CD4-positive, alpha-beta T cell treated with Interleukin-15 for 4 hours (primary cell): ENCODE measurements at places on chromosomes 1 and 21.

DNA sequence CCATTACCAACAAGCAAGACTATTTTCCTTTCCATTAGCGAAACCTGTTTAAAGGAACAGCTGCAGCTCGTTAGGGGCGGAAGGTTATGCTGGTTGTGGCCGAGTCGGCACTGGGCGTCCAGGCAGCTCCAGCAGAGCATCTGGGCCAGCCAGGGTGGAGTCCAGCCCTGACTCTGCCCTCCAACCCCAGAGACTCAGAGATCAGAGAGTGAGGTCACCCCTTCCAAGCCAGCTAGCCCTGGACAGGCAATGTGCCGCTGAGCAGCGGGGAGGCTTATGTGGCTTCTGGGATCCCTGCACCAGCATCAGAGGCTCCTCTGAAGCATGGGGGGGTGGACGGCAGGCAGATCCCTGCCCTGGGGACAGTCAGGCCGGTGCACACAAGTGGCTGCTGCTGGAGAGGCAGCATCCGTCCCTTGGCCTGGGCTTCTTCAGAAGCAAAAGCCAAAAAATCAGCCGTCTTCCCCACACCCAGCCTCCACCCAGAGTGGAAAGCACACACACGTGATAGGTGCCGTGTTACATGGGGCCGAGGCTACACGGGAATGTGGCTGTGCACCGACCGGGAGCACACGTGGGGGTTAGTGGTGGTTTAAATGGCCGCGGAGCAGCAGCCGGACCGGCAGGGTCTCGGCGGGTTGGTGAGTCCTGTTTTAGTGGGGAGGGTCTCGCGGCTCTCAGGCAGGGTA lies 30.1 kb downstream of the SLC66A1 start:
- no peak for DNase-seq

GRCh38 chr1:31690921-31691320 lies 12.9 kb downstream of the COL16A1 start:
- DNase-seq = no peak

- DNase-seq = no peak
Measured at GRCh38 chr1:43572538-43572937, 41.9 kb downstream of the PTPRF start.

DNA sequence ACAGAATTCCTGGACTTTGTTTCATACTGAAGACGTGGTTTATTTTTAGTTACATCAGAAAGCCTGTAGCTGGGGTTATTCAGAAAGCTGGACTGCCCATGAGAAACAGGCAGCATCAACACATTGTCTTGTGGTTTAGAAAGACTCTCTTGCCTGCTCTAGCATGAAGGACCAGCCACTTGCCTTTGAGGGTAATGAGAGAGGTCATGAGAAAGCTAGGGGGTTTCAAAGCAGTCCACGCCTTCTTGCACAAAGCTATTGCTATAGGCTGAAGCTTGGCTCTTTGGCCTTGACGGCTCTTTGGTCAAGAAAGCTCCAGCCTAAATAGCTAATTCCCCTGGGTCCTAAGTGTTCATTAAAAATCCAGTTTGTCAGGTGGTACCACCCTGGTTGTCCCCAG lies 208.1 kb downstream of the PRDM2 start:
- DNase-seq = no peak

GRCh38 chr1:54159733-54160316 lies 7.0 kb upstream of the CDCP2 start:
- DNase-seq = no peak

- DNase-seq = no peak
Measured at GRCh38 chr1:229440851-229441537, 7.1 kb upstream of the ACTA1 start.

- DNase-seq = peak; percentile 13
Measured at GRCh38 chr1:89356658-89357400, 7.0 kb upstream of the GBP6 start.

- no peak for DNase-seq
Measured at GRCh38 chr1:28578696-28579218, 13.3 kb upstream of the RAB42 start.

DNA sequence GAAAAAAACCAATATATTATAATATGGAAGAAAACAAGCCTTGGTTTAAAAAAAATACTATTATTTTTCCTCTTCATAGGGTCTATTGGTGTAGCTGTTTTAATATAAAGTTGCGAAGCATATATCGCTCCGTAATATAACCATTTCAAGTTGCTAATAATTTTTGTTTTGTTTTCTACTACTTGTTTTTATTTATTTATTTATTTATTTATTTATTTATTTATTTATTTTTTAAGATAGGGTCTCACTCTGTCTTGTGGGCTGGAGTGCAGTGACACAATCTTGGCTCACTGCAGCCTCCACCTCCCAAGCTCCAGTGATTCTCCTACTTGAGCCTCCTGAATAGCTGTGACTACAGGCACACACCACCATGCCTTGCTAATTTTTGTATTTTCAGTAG lies 46.4 kb downstream of the PRDM2 start:
- no peak for DNase-seq

- no peak for DNase-seq
Measured at GRCh38 chr1:167706931-167707877, 14.6 kb upstream of the MPZL1 start.

- no peak for DNase-seq
Measured at GRCh38 chr1:41672173-41672572, 187.7 kb upstream of the EDN2 start.

DNA sequence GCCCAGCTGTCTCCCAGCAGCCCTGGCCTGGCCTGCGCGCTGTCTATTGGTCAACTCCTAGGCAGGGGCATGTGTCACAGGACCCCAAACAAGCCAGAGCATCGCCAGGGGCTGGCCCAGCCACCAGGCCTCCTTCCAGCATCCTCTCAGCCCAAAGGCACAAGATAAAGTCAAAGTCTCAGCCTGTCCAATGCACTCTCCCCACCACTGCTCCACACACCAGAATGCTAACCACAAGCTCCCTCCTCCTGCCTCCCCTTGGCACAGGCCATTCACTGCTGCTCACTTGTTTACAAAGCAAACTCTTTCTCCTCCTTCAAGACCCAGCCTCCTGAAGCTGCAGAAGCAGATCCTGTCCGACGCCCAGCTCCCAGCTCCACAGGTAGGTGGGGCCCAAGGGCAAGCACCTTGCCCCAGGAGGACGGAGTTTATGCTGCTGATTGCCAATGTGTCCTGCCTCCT lies 133.4 kb downstream of the DMRTB1 start:
- DNase-seq = no peak

GRCh38 chr1:173415905-173416450 lies 61.2 kb upstream of the PRDX6 start:
- DNase-seq = no peak

- DNase-seq = no peak
Measured at GRCh38 chr1:227777156-227777555, 38.3 kb upstream of the PRSS38 start.

GRCh38 chr1:26079178-26079563 lies 11.7 kb upstream of the TRIM63 start:
- no peak for DNase-seq

- DNase-seq = no peak
Measured at GRCh38 chr1:67807282-67807681, 26.0 kb downstream of the GNG12 start.

DNA sequence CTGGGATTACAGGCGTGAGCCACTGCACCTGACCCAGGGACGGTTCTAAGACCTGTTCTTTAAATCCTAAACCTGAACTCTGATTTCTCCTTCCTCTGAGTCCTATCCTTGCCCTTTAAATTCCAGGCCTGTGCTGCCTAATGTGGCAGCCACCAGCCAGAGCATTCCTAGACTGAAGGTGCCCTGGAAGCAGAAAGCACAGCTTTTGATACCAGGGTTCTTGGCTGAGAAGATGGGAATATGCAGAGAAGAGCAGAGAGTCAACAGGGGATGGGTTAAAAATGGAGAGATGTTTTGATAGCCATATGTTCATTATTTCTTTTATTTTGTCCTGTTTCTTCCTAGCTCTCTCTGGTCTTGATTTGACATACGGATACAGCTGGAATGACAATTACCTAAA lies 49.7 kb downstream of the RYR2 start:
- DNase-seq = no peak

GRCh38 chr1:160672789-160673695 lies 26.2 kb upstream of the SLAMF1 start:
- no peak for DNase-seq

DNA sequence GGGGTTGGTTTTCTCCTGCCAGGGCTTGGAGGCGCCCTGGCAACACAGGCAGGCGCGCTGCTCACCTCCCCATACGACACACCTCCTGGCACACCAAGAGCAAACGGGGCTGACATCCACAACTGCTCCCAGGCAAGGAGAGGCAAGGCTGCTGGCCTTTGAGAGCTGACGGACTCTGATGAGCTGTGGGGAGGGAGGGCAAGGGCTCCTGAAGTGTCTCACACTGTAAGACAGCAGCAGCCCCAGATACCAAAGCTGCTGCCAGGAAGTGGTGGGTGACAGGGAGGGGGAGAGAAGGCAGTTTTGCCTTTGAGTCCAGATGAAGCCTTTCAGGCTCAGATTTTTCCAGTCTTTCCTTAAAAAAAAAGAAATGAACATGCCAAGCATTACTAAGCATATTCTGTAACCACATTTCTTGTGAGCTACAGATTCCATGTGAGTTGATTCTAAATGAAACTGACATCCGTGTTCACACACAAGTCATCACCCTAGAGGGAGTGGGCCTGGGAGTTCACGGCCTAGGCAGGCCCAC lies 24.3 kb downstream of the PGBD5 start:
- DNase-seq = no peak

- no peak for DNase-seq
Measured at GRCh38 chr1:226475142-226475511, 67.2 kb upstream of the PARP1 start.

- no peak for DNase-seq
Measured at GRCh38 chr1:43991200-43991475, 261 bp upstream of the CCDC24 start.

GRCh38 chr21:44018127-44018526 lies 6.0 kb downstream of the TRAPPC10 start:
- no peak for DNase-seq

GRCh38 chr1:27491748-27492700 lies 2.1 kb upstream of the WASF2 start:
- DNase-seq = no peak

DNA sequence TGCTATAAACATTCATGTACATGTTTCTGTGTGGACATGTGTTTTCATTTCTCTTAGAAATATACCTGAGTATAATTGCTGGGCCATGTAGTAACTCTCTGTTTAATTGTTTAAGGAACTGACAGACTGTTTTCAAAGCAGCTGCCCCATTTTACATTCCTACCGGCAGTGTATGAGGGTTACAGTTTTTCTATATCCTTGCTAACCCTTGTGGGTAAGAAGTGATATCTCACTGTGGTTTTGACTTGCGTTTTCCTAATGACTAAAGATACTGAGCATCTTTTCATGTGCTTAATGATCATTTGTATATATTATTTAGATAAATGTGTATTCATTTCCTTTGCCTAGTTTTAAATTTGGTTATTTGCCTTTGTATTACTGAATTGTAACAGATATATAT lies 81.7 kb downstream of the DNM3 start:
- DNase-seq = no peak

DNA sequence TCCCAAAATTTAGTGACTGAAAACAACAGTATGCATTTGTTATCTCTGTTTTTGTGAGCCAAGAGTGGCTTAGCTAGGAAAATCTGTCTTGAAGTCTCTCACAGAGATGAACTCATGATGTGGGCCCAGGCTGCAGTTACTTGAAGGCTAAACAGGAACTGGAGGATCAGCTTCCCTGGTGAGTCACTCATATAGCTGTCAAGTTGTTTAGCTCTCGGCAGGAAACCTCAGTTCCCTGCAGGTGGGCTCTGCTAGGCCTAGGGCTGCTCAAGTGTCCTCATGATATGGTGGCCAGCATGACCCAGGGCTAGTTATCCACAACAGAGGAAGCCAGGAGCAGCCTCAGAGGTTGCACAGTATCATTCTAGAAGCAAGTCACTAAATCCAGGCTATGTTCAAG lies 30.2 kb upstream of the DDX59 start:
- DNase-seq = no peak

DNA sequence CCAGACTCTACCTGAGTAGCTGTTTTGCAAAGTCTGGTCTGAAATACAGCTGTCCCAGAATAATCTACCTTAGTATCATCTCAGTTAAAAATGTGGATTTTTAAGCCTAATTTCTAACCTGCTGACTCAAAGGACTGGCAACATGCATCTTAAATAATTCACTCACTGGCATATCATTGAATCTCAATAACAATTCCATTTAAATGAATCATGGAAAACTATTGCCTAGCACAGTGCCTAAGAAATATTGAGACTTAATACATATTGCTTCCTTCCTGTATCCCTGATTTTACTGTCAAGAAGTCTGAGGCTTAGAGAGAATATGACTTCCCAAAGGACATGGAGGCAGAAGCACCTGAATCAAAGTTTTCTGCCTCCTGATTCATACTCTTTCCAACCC lies 3.1 kb downstream of the CCDC190 start:
- no peak for DNase-seq

DNA sequence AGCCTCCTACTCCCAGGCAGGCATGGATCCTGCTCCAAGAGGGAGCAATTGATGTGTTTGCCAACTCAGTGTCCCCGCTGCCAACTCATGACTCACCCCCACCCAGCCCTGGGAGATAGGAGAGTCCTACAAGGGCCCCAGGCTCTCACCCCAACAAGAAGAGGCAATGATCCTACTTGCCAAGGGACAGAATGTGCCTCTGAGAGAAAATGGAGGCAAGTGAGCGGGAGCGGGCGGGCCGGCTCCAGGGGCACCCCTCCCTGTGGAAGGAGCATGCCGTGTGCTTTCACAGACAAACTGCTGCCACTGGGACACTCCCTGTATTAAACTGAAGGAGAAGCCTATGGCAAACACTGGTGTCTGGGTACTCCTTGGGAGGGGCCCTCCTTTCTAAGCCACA lies 16.7 kb downstream of the PKP1 start:
- DNase-seq = no peak
